ENCODE measurements at places on chromosomes 3 and 15.

- DNase-seq, result no peak
These were observed 9.1 kb downstream of the SEMA6D start for GRCh38 chr15:47726399-47726823.

GRCh38 chr15:93252780-93253179 is 163.8 kb upstream of the RGMA start:
- DNase-seq, result no peak

GRCh38 chr3:38653685-38654537 is 4.4 kb upstream of the SCN5A start:
- no peak for DNase-seq

- DNase-seq, result no peak
These were observed 31.6 kb upstream of the ABHD10 start for GRCh38 chr3:111947231-111947630.

GRCh38 chr15:73818308-73818985 is 54.9 kb upstream of the TBC1D21 start:
- DNase-seq, result no peak

DNA sequence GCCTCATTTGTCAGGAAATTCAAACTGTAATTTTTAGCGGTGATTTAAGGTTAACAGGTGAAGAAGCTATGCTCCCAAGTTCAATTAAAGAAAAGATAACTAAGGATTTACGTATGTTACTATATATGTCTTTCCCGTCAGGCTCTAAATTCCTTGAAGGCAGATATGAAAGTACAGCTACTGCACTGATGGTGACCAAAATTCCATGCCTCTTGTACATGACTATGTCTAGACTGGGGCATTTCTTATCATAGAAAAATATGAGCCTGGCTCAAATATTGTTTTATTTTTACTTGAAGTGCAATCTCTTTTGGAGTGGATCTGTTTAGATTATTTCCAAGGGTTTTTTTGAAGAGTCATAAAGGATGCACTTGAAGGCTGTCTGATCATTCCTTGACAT is 647.1 kb upstream of the KCNMB2 start:
- no peak for DNase-seq

DNA sequence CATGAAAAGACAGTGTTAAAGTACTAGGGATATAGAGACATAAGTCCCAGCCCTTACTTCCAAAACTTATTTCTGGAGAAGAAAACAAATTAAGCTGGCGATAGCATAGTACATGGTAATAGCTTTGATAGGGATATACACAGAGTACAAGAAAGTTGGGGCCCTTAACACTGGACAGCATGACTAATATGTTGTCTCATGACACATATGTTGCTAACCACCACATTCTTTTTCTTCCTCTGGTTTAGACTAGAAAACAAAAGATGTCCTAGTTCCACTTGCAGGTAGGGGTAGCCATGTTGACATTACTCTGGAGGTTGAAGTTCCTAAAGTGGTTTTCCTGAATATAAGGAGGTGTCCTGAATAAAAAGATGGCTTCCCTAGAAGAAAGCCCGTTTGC is 75.3 kb downstream of the RFX7 start:
- DNase-seq, result no peak

GRCh38 chr3:17023006-17023664 is 138.4 kb downstream of the PLCL2 start:
- DNase-seq, result no peak

DNA sequence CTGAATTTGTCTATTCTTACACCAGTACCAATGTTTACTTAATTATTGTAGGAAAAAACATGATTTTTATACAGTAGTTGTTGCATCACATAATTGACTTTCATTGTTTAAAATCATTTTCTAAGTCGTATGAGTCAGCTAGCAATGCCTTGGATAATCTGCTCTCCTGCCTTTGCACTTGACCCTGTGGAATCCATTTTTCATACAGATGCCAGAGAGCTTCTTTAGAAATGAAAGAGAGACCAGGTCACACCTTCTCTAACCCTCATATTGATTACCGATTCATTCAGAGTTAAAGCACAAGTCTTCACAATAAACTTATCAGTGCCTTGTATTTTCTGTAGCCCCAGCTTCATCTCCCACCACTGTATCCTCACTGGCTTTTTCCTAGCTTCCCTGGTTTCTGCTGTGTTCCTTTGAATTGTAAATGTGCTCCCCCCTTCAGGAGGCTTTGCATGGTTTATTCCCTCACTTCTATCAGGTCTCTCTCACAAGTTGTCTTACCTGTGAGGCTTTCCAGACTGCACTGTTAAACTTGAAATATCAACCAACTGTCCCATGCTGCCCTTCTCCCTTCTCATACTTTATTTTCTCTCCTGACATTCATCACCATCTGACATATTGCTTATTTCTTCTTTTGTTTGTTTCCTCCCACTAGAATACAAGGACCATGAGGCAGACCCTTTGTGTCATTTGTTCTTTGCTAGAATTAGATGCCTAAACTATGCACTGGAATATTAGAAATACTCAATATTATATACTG is 662.0 kb upstream of the GBE1 start:
- no peak for DNase-seq

- DNase-seq, result no peak
These were observed 189.2 kb upstream of the RBMS3 start for GRCh38 chr3:29091599-29092189.

GRCh38 chr3:165225604-165226003 is 29.4 kb upstream of the SLITRK3 start:
- no peak for DNase-seq

DNA sequence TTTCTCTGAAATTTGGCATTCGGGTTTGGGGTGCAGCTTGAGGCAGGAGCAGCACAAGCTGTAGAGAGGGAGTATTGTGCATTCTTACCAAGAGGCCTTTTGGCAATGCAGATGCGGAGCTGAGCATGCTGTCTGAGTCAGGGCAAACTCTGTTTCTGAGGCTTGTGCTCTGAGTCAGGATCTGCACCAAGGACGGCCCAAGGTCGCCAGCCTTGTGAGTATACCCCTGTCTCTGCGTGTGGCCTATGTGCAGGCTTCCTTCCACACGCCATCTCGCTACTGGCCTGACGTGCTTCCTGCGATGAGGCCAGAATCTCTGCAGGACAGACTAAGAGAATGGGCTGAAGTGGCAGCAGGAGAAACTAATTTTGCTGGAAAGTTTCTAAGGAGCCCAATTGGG is 83.8 kb upstream of the ROPN1 start:
- DNase-seq, result no peak

GRCh38 chr3:22594990-22595389 is 608.1 kb upstream of the UBE2E2 start:
- no peak for DNase-seq

DNA sequence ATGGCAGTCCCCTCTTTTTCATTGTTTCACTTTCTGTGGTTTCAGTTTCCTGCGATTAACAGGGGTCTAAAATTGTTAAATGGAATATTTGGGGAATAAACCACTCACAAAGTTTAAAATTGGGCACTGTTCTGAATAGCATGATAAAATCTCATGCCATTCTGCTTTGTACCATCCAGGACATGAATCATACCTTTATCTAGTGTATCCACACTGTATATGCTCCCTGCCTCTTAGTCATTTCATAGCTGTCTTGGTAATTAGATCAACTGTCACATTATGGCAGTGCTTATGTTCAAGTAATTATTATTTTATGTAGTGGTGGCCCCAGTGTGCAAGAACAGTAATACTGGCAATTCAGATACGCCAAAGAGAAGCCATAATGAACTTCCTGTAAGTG is 734.5 kb downstream of the ZPLD1 start:
- DNase-seq, result no peak

DNA sequence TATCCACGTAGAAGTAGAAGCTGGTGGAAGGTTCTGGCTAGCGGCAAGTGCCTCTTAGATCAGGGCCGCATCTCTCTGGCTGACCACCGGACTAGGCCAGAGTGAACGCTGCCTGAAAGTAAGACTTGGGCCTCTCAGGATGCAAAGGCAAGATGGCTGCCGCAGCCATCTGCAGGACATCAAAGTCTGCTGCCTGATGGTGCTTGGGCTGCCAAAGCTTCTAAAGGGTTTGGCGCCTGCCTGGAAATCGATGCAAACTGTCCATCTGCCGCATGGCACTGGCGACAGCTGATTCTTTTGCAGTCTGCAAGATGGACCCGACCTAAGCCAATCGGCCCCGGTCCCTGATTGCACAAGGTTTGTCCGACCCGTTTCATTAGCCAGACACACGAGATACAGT is 196.7 kb upstream of the TBC1D5 start:
- DNase-seq, result no peak

GRCh38 chr3:46612324-46612723 is at the start of gene FAM240A:
TSS of gene FAM240A (plus strand) at chr3:46612525. CDS start at chr3:46612684, 159 bp downstream.
- no peak for DNase-seq

GRCh38 chr3:68424796-68425460 is 507.4 kb downstream of the TAFA4 start:
- no peak for DNase-seq

GRCh38 chr3:169131690-169132464 is 531.6 kb downstream of the MECOM start:
- DNase-seq, result no peak

GRCh38 chr3:138230525-138230924 is 43.4 kb downstream of the ARMC8 start:
- no peak for DNase-seq

DNA sequence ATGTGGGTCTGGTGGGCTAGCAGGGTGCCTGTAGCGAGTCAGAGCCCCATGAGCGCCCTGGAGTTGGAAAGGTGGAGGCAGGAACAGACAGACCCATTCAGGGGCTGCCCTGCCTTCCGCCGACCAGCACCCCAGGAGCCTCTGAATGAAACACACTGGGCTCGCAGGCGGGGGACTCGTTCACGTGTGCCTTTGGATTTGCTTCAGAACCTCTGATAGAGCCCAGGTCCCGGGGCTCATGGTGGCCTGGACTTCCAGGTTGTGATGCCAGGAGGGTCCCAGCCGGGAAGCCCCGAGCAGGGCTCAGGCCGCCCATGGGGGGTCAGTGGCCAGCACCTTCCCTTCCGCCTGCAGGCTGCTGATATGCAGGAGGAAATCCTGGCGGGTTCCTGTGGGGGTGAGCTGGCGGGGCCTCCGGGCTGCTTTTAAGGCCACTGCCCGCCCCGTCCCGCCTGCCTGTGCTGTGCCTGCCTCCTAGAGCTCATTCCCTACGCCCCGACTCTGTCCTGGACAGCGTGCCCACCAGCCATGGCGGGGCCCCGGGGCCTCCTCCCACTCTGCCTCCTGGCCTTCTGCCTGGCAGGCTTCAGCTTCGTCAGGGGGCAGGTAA is at the start of gene STAB1:
Gene STAB1, plus strand, starts transcription at position 453 of the 610 bp plus-strand sequence. Its CDS starts 76 bp downstream, at position 529.
- DNase-seq, result no peak

DNA sequence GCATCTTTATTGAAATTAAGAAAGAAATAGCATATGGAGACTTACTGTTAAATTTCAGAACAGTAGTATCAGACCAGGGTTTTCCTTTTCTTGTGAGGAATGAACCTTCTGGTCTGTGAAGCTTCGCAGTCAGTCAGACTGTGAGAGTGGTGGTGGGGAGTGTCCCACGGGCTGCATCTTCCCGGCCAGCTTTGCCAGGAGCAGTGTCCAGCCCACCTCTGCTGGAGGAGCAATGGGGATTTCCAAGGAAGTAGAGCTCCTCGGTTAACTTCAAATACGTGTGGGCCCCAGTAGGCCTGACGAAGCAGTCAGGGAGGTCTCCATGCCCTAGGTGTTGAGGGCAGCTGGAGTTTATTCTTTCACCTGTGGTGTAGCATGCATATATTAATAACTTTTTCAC is 40.9 kb upstream of the FBXL22 start:
- DNase-seq, result no peak

GRCh38 chr3:30613133-30613825 is 6.9 kb downstream of the TGFBR2 start:
- DNase-seq, result no peak

DNA sequence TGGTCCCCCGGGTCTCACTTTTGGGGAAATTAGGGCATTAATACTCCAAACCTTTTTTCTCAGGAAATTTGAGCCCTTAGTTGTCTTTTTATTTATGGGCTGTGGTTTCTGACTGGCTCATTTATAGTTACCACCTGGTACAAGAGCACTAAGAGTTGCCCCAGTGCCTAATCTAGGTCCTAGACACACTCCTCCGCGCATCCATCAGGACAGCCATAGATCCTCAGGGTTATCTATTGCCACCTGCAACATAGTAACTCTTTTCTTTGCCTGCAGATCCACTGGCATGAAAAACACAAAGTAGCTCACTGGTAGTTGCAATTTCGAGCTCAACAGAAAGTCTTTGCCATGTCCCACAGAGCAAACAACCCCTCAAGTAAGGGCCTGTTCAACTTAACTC is 576.4 kb upstream of the ROBO2 start:
- no peak for DNase-seq
